PC-3 (cell line): ENCODE measurements at places on chromosomes 6 and 20. TPM values are rescaled to one million over a fixed set of nuclear protein-coding genes. Genes with fewer than 3 reads are reported as not detected.
A peak's percentile ranks its signal among the peaks of the same experiment; 100 is the strongest.

Gene TCF15
- total RNA-seq = 0.40 and 0.98 TPM in 2 replicates

DNA sequence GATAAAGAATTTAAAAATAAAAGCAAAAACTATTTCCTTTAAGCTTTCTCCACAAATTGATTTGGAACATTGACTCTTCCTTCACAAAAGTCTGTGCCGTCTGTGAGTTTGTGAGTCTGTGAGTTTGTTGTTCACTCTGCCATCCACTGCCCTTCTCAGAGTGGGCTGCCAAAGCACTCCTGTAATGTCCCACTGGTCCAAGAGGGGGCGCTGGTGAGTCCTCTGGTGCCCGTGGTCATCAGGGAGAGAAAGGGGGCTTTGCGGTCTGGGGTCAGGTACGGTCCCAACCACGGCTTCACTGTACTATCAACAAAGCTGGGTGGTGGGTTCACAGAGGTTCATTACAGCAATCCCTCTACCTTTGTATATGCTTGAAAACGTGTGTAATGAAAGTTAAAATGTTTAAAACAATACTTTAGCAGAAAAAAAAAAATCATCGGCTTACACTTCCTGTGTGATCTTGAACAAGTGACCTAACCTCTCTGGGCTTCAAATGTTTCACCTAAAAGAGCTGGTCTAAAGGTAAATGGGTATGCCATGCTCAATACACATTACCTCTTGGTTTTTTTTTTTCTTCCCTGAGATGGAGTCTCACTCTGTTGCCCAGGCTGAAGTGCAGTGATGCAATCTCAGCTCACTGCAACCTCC, 5.6 kb upstream of the ANKRD60 start:
- H3K4me3 ChIP-seq = no peak overlapping the region
- peaks cover 29% of the 10 kb centered on the region for H3K4me1 ChIP-seq
- H3K27ac ChIP-seq = no peak overlapping the region
- H3K36me3 ChIP-seq = 0 out of 2 replicates have a peak, but pooled peaks cover 2% of the 10 kb centered on the region
- DNase-seq = peak; percentile 60

Gene MEP1A
- not detected in 2 replicates for total RNA-seq

GRCh38 chr6:140486450-140487361, 1112.3 kb upstream of the CITED2 start:
- H3K27me3 ChIP-seq = no peaks in the 10 kb centered on the region
- H3K36me3 ChIP-seq = no peaks in the 10 kb centered on the region
- no peak for DNase-seq
- H3K4me3 ChIP-seq = no peak overlapping the region
- H3K4me1 ChIP-seq = peaks cover 23% of the 10 kb centered on the region

Gene SNRNP48
- 7.0 and 7.7 TPM in 2 replicates for total RNA-seq

DNA sequence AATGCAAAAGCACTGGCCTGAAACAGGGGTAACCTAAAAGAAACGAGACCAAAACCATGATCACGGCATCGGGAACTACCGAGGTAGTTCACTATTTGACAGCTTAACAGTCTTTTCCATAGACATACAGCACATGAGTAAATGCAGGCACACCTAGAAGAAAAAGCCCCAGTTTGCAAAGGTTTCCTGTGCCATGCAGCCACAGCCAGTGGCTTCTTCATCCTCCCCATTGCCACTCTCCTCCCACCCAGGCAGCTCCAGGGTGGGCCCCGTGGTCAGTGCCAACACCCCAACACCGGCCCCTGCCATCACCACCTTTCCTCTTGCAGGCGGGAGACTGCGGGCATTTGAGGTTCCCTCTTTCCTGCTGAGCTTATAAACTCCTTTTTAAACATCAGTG, 115.4 kb downstream of the SLC23A2 start:
- H3K36me3 ChIP-seq = peaks cover 6% of the 10 kb centered on the region; the same call in 1 of the 2 replicates
- no peak overlapping the region for H3K4me3 ChIP-seq
- no peaks in the 10 kb centered on the region for H3K4me1 ChIP-seq
- H3K27me3 ChIP-seq = no peaks in the 10 kb centered on the region
- no peak overlapping the region for H3K27ac ChIP-seq

DNA sequence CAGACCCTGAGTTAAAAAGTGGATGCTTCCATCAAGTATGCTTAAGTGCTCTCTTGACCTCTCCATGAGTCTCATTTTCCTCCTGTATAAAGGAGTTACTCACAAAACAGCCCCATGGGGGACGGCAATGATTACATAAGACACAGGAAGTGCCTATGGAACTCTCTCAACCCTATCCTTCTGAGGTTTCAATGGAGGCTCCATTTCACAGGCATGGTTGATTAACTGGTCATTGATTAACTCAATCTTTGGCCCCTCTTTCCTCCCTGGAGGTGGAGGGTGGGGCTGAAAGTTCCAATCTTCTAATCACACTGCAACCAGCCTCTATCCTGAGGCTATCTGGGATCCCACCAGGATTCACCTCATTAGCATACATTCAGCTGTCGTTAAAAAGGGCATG, 29.3 kb downstream of the CST8 start:
- DNase-seq = no peak
- H3K36me3 ChIP-seq = no peaks in the 10 kb centered on the region
- H3K4me1 ChIP-seq = no peaks in the 10 kb centered on the region
- no peak overlapping the region for H3K4me3 ChIP-seq
- peaks cover 84% of the 10 kb centered on the region for H3K27me3 ChIP-seq

- H3K4me1 ChIP-seq = no peaks in the 10 kb centered on the region
- DNase-seq = no peak
- no peak overlapping the region for H3K4me3 ChIP-seq
- H3K27me3 ChIP-seq = no peaks in the 10 kb centered on the region
These were observed 27.1 kb downstream of the TASP1 start for GRCh38 chr20:13611611-13612125.

DNA sequence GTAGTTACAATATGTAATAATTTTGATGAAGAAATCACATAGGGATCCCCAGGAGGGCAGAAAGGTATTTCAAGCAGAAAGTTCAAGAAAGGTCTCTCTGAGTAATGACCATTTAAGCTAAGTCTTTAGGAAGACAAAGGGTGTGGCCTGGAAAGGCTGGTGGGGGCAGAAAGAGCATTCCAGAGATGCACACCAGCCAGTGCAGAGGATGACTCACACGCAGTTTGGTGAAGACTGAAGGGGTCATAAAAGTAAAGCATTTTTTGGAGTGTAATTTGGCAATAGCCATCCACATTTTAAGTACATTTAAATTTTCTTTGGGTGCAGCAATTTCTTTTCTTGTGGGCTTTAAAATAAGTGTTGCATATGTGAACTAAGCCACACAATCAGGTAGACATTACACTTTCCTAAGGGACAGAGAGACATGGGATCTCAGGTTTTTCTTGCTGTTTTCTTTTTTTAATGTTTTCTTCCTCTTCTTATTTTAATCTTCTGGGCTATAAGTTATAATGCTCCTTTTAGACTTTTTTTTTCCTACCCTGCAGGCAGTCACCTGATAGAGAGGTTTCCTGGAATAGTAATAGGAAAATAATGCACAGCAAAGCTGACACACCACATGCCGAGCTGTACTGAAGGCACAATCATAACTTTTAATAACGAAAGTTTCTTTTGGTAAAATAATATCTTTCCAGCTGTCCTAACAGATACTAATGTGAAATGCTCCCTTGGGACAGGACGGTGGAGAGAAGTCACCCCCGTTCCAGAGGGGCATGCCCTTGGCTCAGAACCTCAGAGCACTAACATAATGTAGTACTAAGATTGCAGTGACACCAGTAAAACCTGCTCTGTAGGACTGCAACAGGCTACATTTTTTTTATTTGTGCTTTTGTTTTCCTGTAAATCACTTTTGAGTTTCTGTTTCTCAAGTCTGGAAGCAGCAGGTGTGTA, 49.6 kb upstream of the PTPRK start:
- DNase-seq = peak; percentile 92
- H3K36me3 ChIP-seq = no peaks in the 10 kb centered on the region
- peak overlapping the region; percentile 62 for H3K4me3 ChIP-seq
- H3K27me3 ChIP-seq = no peaks in the 10 kb centered on the region
- H3K4me1 ChIP-seq = peaks cover 62% of the 10 kb centered on the region

DNA sequence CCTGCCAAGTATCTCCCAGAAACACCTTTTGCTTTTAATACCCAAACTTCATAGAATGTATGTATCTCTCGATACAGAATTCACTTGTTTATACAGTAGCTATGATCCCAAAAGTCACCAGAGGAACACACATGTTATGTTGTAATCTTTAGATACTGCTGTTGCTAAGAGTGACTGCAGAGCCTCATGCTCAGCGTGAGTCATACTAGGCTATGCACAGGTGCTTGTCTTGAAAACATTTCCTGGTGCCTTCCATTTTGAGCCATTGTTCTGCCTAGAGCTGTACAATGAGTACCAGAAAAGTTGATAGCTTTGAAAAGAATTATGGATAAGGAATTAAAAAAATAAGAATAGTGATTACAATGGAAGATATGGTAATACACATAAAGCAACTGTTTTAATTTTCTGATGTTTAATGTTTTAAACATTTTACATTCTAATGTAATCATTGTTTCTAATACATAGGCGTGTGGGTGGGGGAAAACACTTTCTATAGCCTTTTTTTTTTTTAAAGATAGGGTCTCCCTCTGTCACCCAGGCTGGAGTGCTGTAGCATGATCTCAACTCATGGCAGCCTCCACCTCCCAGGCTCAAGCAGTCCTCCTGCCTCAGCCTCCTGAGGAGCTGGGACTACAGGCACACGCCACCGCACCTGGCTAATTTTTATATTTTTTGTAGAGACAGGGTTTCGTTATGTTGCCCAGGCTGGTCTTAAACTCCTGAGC, 79.4 kb downstream of the CD24 start:
- DNase-seq = peak; percentile 34
- H3K4me3 ChIP-seq = no peak overlapping the region
- H3K27ac ChIP-seq = no peak overlapping the region
- no peaks in the 10 kb centered on the region for H3K27me3 ChIP-seq
- H3K4me1 ChIP-seq = peaks cover 6% of the 10 kb centered on the region; the same call in 1 of the 2 replicates
- no peaks in the 10 kb centered on the region for H3K36me3 ChIP-seq

GRCh38 chr6:48564036-48564820, 453.2 kb upstream of the PTCHD4 start:
- H3K36me3 ChIP-seq = no peaks in the 10 kb centered on the region
- peaks cover 17% of the 10 kb centered on the region for H3K4me1 ChIP-seq
- H3K27ac ChIP-seq = no peak overlapping the region
- no peak for DNase-seq
- H3K27me3 ChIP-seq = no peaks in the 10 kb centered on the region

DNA sequence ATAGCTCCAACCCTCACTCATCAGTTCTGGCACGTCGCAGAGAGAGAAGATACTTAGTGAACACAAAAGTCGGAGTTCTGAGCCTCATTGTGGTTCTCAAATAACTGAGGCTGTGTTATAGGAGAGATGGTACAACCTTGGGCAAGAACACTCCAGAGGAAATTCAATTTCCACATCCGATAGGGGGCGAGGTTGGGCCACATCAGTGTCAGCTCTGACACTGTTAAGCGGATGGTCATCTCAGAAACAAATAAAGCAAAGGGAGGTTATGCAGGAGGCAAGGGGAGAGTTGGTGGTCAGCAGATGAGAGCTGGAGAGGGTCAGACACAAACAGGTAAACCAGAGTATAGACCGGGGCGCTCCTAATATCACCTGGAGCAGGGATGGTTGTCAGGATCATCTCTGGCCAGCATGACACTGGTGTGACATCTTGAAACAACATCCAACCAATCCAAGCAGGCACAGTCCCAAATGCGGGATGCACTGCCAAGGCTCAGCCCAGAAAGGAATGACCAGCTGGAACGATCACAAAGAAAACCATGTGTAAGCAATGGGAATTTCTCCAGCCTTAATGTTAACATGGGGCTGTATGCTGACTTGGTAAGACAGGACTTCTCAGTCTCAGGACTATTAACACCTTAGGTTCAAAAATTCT, 331.8 kb downstream of the HACE1 start:
- no peak overlapping the region for H3K4me3 ChIP-seq
- DNase-seq = peak; percentile 57
- H3K4me1 ChIP-seq = no peaks in the 10 kb centered on the region
- no peaks in the 10 kb centered on the region; the same call in 1 of the 2 replicates for H3K36me3 ChIP-seq
- no peaks in the 10 kb centered on the region for H3K27me3 ChIP-seq
- H3K27ac ChIP-seq = no peak overlapping the region

- H3K27me3 ChIP-seq = 0 out of 2 replicates have a peak, but pooled peaks cover 6% of the 10 kb centered on the region
- no peaks in the 10 kb centered on the region for H3K4me1 ChIP-seq
- no peaks in the 10 kb centered on the region for H3K36me3 ChIP-seq
- peak; percentile 33 for DNase-seq
- H3K4me3 ChIP-seq = no peak overlapping the region
These were observed 266.7 kb downstream of the CDH26 start for GRCh38 chr20:60224914-60225313.

GRCh38 chr20:513429-513828, 30.2 kb downstream of the CSNK2A1 start:
- H3K4me3 ChIP-seq = no peak overlapping the region
- H3K36me3 ChIP-seq = peaks cover 14% of the 10 kb centered on the region; the same call in 1 of the 2 replicates
- H3K27ac ChIP-seq = no peak overlapping the region
- no peaks in the 10 kb centered on the region for H3K27me3 ChIP-seq

- H3K27ac ChIP-seq = no peak overlapping the region
- no peaks in the 10 kb centered on the region for H3K36me3 ChIP-seq
- no peak overlapping the region for H3K4me3 ChIP-seq
- H3K27me3 ChIP-seq = 0 out of 2 replicates have a peak, but pooled peaks cover 2% of the 10 kb centered on the region
- peak; percentile 28 for DNase-seq
- no peaks in the 10 kb centered on the region for H3K4me1 ChIP-seq
These were observed 26.7 kb upstream of the TTPAL start for GRCh38 chr20:44448753-44449546.

DNA sequence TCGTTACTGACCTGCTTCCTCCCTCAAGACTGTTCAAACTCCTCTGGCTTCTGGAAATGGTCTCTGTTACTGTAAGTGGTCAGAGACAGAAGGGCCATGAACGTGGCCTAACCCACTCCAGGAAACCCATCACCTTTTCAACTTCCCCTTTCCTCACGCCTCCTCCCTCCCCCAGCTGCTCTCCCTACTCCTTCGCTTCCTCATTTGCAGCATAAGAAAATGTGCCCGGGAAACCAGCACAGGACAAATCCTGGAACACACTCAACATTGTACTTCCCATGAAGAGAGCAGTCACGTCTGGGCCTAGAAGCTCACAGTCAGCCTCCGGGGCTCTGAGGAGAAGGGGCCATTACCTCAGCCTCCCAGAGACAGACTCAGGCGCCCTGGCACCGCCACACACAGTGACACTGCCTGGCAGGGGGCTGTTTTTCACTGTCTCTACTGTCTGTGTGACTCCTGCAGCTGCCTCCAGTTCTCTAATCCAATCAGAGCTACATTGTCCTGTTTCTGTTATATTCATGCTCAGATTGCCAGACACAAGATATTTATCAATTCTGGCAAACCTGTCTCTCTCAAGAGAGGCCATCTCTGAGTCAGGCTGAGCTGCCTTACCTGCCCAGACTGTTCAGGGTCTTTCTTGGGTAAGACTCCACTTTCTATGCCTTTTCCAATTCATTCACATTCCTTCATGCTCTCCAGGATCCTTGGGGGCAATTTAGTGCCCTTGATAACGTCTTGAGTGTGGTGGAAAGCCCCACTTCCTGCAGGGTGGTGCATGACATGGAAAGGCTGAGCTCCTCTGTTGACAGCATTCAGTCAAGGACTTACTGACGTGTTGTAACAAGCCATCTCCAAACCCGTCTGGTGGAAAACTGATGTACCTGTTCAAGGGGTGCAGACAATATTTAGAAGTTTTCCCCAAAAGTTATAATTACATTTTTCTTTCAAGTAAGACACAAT, 242.2 kb downstream of the HIVEP2 start:
- H3K36me3 ChIP-seq = no peaks in the 10 kb centered on the region
- H3K27me3 ChIP-seq = no peaks in the 10 kb centered on the region
- H3K27ac ChIP-seq = no peak overlapping the region
- H3K4me3 ChIP-seq = no peak overlapping the region
